Activated CD4-positive, CD25-positive, alpha-beta regulatory T cell treated with anti-CD3 and anti-CD28 coated beads, Interleukin-2, amount 50 U/mL, for 16 hours (primary cell): ENCODE measurements at places on chromosomes 1 and 21.
A peak's percentile ranks its signal among the peaks of the same experiment; 100 is the strongest.

DNA sequence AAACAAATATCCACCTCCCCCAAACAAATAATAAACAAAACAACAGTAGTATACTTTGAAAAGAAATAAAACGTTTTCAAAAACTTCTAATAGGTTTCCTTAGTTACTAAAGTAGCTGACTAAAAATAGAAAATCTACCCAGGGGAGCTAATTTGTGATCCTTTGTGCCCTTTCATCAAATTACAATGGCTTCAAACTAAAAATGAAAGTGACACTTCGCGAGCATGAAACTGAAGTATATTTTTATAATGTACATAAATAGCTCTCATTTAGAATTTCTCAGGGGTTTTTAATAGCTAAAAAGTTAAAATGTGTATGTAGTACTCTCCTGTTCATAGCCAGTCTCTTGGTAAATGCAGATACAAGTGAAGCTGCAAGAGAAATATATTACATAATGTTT lies 78.4 kb downstream of the BRINP3 start:
- no peak for DNase-seq

DNA sequence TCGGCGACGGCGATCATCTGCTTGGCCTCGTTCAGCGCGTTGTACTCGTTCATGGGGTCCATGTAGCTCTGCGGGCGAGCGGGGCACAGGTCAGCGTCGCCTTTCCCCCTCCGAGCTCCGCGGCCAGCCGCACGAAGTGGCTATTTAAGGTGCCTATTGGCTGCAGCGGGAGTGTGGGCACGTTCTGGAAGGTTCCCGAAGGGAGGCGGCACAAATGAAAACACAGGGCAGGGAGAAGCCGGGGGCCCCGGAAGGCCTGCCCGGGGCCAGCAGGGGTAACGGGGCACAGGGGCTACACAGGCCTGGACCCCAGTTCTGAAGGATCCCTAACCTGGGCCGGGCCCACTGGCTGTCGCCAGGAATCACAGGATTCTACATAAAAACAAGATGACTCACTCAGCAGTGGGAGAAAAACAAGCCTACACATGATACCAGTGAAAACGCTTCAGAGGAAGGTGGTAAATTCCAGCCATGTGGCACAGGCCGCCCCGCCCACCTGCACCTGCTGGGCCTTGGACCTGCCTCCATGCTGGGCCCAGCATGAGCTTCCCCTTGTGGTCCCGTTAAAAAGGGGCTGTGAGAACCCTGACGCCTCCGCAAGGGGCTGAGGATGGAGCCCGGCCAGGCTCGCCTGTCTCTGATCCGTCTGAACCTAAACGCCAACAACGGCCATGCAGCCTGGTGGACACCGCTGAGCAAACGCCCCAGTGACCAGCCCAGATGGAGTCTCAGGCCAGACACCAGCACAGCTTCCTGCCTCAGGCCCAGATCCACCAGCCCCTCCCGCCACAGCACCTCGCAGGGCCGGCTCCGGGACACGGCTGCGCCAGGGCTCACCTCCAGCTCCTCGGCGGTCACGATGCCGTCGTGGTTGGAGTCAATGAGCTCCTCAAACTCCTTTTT lies 3.9 kb upstream of the TNFRSF4 start:
- no peak for DNase-seq

DNA sequence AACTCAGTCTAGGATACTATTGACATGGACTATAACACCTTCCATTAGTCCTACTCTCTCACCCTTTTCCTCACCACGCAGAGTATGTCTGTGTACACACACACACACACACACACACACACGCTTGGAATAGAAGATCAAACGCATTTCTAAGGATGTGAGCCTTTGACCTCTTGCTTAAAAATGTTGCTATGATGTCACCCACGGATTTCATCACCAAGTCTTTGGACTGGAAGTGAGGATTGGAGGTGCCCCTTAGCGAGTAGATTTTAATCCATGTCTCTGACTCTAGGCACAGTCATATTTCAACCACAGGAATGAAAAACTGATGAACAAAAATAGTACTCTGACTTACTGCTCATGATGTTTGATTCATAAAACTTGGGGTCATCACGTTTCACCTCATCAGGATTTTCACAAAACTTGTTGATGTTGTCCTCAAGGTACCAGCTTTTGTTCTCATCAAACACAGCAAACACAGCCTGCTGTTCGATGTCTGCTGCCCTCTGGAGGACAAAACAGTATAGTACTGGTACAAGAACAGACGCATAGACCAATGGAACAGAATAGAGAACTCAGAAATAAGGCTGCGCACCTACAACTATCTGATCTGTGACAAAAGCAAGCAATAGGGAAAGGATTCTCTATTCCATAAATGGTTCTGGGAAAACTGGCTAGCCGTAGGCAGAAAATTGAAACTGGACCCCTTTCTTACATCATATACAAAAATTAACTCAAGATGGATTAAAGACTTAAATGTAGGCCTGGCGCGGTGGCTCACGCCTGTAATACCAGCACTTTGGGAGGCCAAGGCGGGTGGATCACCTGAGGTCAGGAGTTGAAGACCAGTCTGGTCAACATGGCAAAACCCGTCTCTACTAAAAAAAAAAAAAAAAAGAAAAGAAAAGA lies 39.9 kb downstream of the F5 start:
- peak; percentile 28 for DNase-seq

DNA sequence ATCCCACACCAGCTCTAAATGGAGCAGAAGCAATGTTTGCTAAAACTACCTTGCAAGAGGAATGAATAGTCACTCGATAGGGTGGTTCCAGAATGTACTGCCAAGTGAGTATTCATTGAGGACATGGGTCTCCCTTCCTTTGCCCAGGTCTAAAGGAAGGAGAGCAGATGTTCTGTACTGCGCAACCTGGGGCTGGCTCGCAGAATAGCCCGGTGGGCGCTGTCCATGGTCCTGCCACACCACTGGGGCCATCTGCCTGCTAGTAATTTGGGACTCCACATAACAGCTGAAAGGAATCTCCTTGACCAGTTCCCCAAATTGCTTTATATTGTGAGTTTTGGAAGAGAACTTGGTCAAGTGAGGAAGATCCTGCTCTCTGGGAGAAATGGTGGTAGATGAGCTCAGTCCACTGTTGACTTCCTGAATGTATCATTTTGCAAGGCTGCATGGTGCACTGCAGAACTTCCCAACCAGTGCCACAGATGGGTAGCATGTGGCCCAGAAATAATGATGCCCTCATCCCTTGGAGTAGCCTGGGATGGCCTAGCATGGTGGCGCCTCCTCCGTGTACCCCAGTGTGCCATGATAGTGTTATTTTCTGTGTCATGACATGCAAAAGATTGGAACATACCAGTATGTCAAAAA lies 5.7 kb downstream of the SLC6A17 start:
- no peak for DNase-seq

GRCh38 chr1:214241060-214241459 lies 39.9 kb upstream of the SMYD2 start:
- no peak for DNase-seq

DNA sequence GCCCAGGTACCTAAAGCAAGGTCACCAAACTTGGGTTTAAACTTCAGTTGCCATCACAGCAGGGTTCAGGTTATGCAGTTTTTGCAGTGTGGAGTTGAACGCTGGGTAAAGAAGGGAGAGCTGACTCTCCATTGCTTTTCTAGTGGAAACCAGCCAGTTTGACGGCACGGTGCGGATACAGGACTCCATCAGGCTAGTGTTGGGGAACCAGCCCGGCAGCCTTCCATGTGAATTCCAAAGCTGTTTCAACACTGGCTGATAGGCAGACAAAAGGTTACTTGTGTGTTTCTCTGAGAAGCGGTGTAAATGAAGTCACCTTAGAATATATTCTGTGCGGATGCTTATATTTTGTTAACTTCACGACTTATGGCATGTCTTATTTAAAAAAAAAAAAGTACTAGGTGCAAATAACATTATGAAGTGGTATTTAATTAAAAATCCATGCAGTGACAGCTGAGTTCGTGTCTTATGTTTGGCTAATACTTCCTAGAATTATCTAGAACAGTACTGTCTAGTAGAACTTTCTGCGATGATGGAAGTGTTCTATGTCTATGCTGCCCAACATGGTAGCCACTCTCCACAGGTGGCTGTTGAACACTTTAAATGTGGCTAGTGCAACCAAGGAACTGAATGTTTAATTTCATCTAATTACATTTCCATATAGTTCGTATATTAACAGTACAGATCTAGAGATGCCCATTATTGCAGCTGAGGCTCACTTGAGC lies 29.9 kb upstream of the RCAN3 start:
- no peak for DNase-seq

DNA sequence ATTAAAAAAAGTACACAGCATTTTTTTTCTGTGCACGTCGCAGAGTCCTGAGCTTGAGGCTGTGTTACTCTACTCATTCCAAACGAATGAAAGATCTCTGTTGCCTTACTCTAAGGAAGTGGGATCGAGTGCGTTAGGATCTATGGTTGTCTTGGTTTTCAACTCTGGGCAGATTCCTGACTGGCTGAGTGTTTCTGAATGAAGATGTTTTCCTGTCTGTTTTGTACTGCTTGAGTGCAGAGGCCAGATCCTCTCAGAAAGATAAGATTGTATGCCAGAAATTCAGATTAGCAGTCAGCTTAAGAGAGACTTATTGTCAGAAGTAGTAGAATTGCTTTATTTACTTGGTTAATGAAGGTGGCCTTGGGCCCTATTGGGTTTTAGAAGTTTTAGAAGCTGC lies 14.0 kb downstream of the PLA2G2E start:
- no peak for DNase-seq

GRCh38 chr1:167776151-167776550 lies 54.4 kb downstream of the MPZL1 start:
- DNase-seq = no peak

- DNase-seq = no peak
Observed at GRCh38 chr1:11515368-11516300, 36.7 kb downstream of the DISP3 start.

DNA sequence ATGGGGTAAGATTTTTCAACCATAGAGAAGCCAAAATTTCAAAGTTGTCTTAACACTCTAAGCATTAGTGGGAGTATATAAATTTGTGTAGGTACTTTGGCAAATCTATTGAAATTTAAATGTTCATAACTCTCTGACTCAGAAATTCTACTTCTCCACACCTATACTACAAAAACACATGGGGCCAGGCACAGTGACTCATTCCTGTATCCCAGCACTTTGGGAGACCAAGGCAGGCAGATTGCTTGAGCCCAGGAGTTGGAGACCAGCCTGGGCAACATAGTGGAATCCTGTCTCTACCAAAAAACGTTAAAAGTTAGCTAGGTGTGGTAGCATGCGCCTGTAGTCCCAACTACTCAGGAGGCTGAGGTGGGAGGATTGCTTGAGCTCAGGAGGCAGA lies 41.3 kb upstream of the RAVER2 start:
- DNase-seq = no peak

DNA sequence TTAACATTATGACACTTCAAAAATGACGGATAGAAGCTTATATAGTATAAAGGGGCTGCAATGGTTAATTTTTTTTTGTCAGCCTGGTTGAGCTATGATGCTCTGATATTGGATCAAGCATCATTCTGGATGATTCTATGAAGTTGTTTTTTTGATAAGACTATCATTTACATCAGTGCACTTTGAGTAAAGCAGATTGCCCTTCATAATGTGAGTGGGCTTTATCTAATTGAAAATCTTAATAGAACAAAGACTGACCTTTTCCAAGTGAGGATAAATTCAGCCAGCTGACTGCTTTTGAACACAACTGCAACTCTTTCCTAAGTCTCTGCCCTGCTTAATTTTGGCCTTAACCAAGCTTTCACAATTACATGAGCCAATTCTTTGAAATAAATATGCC lies 1476.2 kb downstream of the NCAM2 start:
- no peak for DNase-seq

- DNase-seq = no peak
Observed at GRCh38 chr1:31699341-31699891, 4.4 kb downstream of the COL16A1 start.

GRCh38 chr1:154751690-154752089 lies 118.4 kb downstream of the KCNN3 start:
- no peak for DNase-seq

- no peak for DNase-seq
Observed at GRCh38 chr1:41428738-41429640, 55.5 kb downstream of the EDN2 start.

- DNase-seq = no peak
Observed at GRCh38 chr1:153661111-153661708, 2.7 kb downstream of the SNAPIN start.

DNA sequence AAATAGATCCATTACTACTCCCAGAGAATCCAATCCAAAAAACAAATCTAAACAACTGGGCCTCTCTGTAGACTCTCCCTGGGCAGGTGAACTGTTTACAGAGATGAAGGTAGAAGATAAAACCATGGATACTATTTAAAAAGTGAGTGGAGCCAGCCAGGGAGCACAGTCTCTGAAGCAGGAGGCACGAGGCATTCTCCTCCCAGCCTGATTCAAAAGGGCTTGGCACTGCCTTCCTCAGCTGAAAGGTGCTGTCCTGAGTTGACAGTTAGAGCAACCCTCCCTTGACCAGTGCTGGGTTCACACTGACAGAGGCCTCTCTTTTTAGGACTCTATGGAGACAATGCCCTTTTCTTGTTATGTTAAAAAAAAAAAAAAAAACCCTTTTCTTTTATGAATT lies 36.8 kb downstream of the HENMT1 start:
- no peak for DNase-seq

DNA sequence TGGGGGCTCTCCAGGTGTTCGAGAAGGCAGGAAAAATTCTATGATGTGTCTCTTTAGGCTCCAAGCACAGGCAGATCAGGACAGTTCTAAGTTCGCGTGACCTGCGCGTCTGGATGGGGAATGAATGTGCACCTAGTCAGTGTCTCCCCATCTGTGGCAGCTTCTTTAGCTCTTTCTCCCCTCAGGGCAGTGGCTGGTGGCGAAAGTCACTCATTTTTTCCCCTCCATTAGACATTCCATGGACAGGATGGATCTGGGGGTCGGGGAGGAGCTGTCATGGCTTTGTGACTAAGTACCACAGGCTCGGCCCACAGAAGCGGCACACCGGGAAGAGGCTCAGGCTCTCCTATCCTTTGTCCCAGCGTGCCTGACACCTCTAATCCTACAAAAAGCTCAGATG lies 31.0 kb upstream of the EVA1B start:
- DNase-seq = no peak

GRCh38 chr21:36211660-36212512 lies 55.3 kb downstream of the DOP1B start:
- no peak for DNase-seq

- no peak for DNase-seq
Observed at GRCh38 chr1:14020006-14020405, 320.0 kb downstream of the PRDM2 start.

DNA sequence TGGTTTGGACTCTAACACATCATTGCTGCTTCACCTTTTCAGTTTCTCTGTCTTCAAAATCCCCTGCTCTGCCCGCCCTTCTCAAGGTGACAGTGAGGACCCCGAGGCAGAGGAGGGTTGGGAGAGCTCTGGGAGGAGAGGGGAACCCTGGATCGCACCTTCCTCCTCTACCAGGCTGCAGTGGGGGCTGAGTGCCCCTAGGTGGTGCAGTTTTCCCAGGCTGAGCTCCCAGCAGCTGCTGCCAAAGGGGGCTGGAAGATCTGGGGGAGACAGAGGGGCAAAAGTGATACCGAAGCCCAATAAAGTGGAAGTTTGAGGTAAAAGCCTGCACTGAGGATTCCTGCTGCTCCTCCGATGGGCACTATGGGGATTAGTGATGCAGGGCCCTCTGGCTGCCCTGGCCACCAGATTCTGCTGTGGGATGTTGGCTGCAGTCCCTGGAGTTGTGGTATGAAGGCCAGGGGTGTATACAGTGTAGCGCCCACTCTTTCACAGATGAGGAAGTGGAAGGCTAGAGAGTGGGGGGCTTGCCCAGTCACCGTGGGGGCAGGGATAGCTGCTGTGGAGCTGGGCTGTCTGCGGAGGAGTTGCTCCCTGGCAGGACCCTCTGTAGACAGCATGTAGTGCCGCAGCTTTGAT lies 40.7 kb upstream of the SCMH1 start:
- no peak for DNase-seq

- DNase-seq = no peak
Observed at GRCh38 chr1:195337646-195338045, 1270.6 kb downstream of the KCNT2 start.
